ENCODE measurements at places on chromosomes 3 and 15. TPM values are rescaled to one million over a fixed set of nuclear protein-coding genes. Genes with fewer than 3 reads are reported as not detected.

The MEX3B gene
- total RNA-seq = 1.1 TPM

The FBLN2 gene
- 76.4 TPM for total RNA-seq

The FILIP1L gene
- total RNA-seq = 19.6 TPM

DNA sequence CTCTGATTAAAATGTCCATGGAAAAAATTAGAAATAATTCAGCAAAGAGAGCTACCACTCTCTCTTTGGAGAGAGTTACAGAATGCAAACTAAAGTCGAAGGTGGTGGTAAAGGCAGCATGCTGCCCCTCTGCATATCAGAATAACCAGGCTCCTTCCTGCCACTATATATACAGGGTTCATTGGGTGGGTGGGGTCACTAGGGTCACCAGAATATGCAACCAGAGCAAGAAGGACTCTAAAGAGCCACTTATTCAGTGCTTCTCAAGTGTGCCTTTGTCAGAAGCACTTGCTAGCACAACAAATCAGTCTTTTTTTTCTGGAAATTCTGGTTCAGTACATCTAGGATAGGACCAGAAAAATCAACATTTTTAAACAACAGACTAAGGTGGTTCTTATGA is 70.0 kb downstream of the MTHFS start:
- no peak for DNase-seq

GRCh38 chr3:187957165-187957581 is 196.8 kb upstream of the LPP start:
- no peak for DNase-seq

- DNase-seq = no peak
These were observed 333.0 kb downstream of the LPP start for GRCh38 chr3:188486952-188487351.

The ADAMTS7 gene
- 0.59 TPM for total RNA-seq

DNA sequence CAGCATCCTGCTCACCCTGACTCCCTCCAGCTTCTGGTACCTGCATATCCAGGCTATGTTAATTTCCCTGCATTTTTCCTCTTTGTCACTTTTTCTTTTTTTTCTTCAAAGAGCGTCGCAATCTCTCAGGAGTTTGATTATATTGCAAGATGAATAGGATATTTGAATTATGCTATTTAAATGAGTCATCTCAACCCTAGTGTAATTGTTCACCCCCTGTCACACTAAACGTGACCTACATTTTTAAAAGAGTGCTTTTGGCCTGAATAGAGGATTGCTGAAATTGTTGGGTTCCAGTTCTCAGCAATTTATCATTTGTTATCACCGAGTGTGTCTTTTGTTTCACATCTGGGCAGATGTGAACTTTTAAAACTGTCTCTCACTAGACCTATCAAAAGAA is 294.7 kb downstream of the SOX2 start:
- DNase-seq = no peak

DNA sequence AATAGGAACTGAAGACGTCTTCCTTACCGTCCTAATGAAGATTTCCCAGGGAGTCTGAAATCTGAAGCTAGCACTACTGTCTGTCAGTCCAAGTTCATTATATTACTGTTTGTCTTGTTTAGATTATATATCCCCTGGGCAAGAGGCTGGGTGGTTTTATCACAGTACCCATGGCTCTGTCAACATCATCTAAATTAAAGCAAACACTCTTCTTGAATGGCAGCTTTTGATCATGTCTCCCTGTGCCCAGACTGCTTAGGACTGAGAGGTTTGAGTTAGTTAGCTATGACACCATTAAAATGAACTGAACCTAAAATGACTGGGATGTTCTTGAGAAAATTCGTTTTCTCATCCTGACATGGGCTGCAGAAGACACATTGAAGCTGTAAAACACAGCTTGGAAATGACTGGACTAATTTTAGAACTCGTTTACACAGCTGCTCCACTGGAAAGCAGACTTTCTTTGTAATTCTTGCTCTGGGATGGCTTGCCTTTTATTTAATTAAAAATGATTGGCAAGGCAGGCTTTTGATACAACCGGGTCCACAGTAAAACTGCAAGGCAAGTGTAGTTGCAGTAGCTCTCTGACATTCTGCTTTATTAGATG is 243.5 kb downstream of the MFSD1 start:
- no peak for DNase-seq

GRCh38 chr3:188522115-188522514 is 368.2 kb downstream of the LPP start:
- no peak for DNase-seq

The DPPA2 gene
- total RNA-seq = not detected

The HRH1 gene
- 19.8 TPM for total RNA-seq

- no peak for DNase-seq
These were observed 2.5 kb downstream of the CCDC80 start for GRCh38 chr3:112638327-112639020.

The CAND2 gene
- total RNA-seq = 0.63 TPM

The ACAN gene
- total RNA-seq = 0.17 TPM

DNA sequence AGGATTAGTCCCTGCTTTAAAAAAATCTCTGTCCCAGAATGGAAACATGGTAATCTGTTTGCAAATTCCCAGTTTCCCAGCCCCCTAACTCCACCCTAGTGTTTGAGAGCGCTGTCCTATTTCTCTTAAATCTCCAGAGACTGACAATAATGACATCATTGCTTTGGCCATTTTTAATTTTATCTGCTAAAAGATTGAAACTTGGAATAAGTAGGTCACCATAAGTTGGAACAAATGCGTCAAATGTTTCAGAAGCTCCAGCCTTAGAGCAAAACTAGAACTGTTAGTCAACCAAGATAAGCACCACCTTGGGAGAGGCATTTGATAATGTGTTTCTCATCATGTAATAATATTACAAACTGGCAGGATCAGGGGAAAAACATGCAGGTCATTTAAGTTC is 25.7 kb upstream of the MB21D2 start:
- DNase-seq = no peak

- DNase-seq = no peak
These were observed 82.2 kb upstream of the CTDSPL start for GRCh38 chr3:37779289-37780152.

The REC114 gene
- total RNA-seq = not detected

The SLC38A3 gene
- not detected for total RNA-seq

GRCh38 chr15:25811481-25811906 is 51.6 kb downstream of the ATP10A start:
- peak; percentile 54 for DNase-seq

The KIF15 gene
- total RNA-seq = 2.1 TPM

- no peak for DNase-seq
These were observed 61.5 kb downstream of the LINGO1 start for GRCh38 chr15:77571181-77571580.

The ADAMTS9 gene
- 6.8 TPM for total RNA-seq

GRCh38 chr3:168248383-168249204 is 152.9 kb upstream of the GOLIM4 start:
- DNase-seq = no peak

DNA sequence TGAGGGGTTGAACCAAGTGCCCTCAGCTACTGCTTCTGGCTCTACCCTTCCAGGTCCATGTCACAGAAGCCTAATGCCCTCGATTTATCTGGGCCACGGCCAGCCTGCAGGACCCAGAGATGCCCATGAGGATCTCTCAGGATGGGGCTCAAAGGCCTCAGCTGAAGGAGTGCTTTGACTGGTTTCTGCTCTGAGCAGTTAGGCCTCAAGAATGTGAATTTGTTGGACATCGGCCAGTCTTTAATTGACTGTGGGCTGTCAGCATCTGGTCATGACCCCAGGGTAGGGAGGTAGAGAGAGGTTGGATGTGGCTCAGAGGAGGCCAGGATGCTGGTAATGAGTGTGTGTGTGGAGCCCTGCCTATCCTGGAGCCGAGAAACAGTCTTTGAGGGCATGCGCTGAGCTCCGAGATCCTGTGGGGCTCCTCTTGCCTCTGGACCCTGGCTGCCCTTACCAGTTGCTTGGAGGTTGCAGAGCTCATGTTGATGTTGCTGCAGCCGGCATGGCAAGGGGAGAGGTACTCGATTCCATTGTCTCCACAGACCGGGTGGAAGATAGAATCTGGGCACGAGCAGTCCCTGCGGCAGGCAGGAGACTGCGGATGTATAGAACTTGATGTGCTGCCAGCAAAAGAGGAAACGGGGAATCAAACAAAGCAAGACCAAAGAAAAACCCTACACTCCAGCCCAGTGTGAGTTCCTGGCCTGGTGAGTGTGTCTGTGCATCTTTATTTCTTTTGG is 49.1 kb upstream of the RAB6B start:
- DNase-seq = peak; percentile 86

The GNAT1 gene
- not detected for total RNA-seq

The CDHR4 gene
- 0.36 TPM for total RNA-seq

GRCh38 chr3:67460841-67461510 is 193.4 kb downstream of the SUCLG2 start:
- no peak for DNase-seq

- DNase-seq = no peak
These were observed 373.1 kb downstream of the VPS13C start for GRCh38 chr15:61687124-61687523.

GRCh38 chr3:166575161-166575560 is 737.9 kb upstream of the BCHE start:
- no peak for DNase-seq

DNA sequence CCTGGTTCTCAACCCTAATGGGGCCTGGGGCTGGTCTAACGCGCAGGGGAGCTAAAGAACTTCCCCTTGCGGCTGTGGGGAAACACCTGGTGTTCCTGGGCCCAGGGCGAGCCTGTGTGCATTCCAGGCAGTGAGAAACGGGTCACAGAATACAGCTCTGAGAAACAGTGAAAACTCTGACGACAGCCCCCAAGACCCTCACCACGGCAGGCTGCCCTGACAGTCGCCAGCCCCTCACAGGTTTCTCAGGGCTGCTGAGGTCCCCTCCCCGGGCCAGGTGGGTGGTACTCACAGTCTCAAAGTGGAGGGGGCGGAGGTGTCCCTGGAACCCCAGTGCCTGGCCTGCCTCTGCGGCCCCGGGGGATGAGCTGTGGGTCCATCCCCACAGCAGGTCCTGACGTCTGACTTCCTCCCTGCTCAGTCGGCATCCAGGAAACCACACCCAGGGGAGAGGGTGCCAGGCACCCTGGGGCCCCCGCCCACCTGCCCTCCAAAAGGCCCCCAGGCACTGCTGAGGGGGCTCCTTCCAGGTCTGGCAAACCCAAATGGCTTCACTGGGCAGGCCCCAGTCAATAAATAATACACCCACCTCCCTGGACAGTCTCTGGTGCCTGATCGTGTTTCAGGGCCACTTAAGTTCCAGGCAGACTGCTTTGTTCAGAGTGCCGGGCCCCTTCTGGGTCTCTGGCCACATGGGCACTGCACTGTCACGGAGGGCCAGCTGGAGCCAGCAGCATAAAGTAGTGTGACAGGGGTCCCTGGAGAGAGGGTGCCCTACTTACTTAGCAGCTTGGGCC is 57.7 kb downstream of the IQSEC1 start:
- no peak for DNase-seq

The ZCWPW2 gene
- total RNA-seq = not detected

- DNase-seq = no peak
These were observed 485.0 kb upstream of the ATP11B start for GRCh38 chr3:182308328-182308727.

- DNase-seq = no peak
These were observed 1036.3 kb downstream of the TBL1XR1 start for GRCh38 chr3:176160997-176161396.

GRCh38 chr3:49025005-49025792 is 3.3 kb downstream of the NDUFAF3 start:
- no peak for DNase-seq

The GLDN gene
- total RNA-seq = 4.8 TPM

- no peak for DNase-seq
These were observed 455.4 kb upstream of the TBL1XR1 start for GRCh38 chr3:177652556-177653291.

The BLM gene
- 0.49 TPM for total RNA-seq

The GPR87 gene
- total RNA-seq = 24.2 TPM

DNA sequence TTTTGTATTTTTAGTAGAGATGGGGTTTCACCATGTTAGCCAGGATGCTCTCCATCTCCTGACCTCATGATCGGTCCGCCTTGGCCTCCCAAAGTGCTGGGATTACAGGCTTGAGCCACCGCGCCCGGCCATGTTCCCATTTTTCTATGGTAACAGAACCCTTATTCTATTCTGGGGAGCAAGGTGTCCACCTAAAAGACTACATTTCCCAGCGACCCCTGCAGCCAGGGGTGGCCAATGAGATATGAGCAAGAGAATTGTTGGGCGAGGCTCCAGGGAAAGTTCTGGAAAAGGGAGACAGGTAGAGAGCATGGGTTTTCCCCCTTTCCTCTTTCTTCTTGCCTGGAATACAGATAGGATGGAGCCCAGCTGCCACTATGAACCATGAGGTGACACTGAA is 96.9 kb downstream of the LINGO1 start:
- no peak for DNase-seq

The TOPAZ1 gene
- not detected for total RNA-seq

The ZIC1 gene
- 0.46 TPM for total RNA-seq

DNA sequence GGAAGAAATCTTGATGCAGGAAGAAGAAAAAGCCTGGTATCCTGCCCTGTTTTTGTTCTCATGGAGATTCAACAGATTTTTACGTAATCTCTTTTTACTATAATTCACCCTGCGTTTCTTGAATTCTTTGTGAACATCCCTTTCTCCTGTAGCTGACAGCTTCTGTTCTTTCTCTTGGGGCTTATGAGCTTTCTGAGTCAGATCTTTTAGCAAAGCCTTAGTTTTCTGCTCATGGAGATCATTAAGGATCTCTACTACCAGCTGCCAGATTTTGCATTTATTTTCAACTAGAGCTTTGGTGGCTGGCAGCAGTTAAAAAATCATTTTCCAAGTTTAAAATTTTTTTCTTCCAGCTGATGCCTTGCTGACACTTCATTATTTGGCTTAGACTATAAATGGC is 51.6 kb downstream of the MOBP start:
- no peak for DNase-seq

- no peak for DNase-seq
These were observed 356.0 kb upstream of the RBMS3 start for GRCh38 chr3:28924744-28925360.

GRCh38 chr3:18424729-18425640 is at the start of gene SATB1:
Gene SATB1 (minus strand): TSS chr3:18425339. CDS start chr3:18420967, 4,372 bp downstream.
- DNase-seq = peak; percentile 67

DNA sequence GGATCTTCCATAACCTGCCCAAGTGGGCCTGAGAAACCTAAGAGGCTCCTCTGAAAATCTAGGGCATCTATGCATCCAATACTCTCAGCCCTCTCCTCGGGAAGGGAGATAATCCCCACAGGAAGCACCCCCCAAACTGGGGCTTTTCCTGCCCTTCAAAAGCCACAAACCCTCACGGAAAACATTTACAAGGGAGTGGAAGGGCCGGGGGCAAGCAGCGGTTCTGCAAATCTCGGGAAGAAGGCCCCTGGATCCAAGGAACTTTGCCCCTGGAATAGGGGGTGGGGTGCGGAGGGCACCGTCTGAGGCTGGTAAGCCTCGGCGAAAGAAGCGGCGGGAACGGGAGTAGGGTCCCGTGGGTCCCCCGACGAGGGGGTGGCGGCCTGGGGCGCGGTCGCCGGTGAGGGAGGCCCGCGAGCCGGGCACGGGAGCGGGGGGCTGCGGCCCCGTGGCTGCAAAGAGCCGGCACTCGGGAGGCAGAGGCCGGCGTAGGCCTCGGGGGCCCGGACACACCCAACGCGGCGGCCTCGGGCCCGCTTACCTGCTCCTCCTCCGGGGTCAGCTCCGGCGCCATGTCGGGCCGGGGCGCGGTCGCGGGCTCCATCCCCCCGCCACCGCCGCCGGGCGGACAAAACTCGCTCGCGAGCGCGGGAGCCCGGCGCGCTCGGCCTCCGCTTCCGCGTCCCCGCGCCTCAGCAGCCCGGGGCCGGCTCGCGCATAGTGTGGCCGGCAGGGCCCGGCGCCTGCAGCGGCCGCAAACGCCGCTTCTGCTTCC is 755 bp downstream of the PTPN9 start:
- DNase-seq = no peak
